Activated CD4-positive, CD25-positive, alpha-beta regulatory T cell treated with anti-CD3 and anti-CD28 coated beads, Interleukin-2, amount 50 U/mL, for 24 hours (primary cell): ENCODE measurements at places on chromosomes 2 and 18.

DNA sequence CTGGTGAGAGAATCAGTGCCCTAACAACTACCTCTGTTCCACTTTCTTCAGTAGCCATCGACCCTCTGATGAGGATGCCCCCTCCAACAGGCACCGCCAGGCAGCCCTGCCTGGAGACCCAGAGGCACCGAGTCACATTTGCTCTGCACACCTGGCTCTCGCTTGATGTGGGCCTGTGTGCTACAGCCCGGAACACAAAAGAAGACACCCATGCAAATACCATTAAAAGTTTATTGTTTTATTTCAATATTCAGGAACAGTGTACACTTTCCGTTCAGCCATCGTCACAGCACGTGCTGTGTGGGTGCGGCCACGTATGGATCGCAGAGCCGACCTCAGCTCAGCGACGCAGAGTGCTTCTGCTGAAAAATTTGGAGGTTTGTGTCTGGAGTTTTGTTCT is 154.0 kb downstream of the MBP start:
- ATAC-seq: no peak

GRCh38 chr2:73112026-73112912 is 479 bp downstream of the RAB11FIP5 start:
- peak; percentile 8 for ATAC-seq

- no peak for ATAC-seq
Measured at GRCh38 chr2:187612857-187613256, 58.6 kb upstream of the TFPI start.

DNA sequence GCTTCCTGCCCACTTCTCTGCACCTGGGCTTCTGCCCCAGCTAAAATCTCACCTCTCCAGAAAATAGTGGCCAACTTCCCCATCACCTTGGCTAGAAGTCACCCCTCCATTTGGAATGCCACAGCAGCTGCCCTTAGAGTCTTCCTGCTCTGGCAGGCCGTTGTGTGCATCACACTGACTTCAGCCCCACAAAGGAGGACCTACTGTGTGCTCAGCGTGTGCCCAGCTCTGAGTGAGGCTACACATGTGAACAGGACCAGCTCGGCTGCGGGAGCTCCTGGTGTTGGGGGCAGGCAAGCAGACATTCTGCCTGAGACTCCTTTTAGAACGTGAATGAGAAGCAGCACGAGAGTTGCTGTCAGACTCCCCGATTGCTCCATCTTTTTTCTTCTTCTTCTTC is 78.7 kb downstream of the AGAP1 start:
- no peak for ATAC-seq

- no peak for ATAC-seq
Measured at GRCh38 chr2:228556717-228557116, 375.2 kb upstream of the SPHKAP start.

- ATAC-seq: no peak
Measured at GRCh38 chr2:192145496-192145895, 49.2 kb downstream of the TMEFF2 start.

DNA sequence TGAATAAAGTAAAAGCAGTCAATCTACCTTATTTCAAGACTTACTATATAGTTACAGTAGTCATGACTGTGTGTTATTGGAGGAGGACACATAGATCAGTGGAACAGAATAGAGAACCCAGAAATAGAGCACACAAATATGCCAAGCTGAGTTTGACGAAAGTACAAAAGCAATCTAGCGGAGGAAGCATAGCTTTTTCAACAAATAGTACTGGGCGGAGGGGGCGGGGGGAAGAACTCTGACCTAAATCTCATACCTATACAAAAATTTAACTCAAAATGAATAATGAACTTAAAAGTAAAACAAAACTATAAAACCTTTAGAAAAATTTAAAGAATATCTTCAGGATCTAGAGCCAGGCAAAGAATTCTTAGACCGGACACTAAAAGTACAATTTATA is 139.1 kb downstream of the AGPS start:
- ATAC-seq: no peak

GRCh38 chr18:32771871-32772580 is 797 bp downstream of the KLHL14 start:
- ATAC-seq: no peak

DNA sequence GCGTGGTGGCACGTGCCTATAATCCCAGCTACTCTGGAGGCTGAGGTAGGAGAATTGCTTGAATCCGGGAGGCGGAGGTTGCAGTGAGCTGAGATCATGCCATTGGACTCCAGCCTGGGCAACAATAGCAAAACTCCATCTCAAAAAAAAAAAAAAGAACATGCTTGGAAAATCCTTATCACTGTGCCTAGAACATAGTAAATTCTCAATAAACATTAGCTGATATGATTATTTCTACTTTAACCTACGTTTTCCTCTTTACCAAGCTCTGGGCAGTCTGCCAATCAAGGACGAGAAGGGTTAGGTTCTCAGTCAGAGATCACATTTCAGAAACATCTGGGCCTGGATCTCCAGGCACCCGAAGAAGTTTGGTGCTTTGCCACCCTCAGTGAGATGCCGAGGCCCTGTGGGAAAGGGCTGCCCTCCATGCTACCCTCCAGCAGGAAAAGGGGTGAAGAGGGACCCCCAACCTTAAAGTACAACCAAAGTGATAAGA is 107.7 kb downstream of the BCL11A start:
- ATAC-seq: no peak

GRCh38 chr18:63705401-63705800 is 2.6 kb downstream of the SERPINB11 start:
- no peak for ATAC-seq

GRCh38 chr18:8849696-8850095 is 144.3 kb downstream of the MTCL1 start:
- ATAC-seq: no peak

DNA sequence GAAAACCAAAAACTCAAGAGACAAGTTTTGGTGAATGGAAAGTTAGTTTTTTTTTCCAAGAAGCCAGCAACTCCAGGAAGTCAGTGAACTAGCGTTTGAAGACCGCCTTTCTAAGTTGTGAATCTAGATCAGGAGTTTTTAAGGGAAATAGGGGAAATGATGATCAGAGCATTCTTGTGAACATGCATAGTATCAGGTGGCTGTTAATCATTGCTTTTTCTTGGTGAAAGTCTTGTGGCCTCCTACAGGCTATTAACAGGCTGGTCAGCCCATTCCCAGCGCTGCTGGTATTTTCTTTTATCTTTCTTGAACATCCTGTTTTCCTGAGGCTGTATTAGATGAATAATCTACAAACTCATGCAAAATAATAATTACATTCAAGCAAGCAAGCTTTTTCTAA is 155.8 kb downstream of the PTPRM start:
- ATAC-seq: no peak

DNA sequence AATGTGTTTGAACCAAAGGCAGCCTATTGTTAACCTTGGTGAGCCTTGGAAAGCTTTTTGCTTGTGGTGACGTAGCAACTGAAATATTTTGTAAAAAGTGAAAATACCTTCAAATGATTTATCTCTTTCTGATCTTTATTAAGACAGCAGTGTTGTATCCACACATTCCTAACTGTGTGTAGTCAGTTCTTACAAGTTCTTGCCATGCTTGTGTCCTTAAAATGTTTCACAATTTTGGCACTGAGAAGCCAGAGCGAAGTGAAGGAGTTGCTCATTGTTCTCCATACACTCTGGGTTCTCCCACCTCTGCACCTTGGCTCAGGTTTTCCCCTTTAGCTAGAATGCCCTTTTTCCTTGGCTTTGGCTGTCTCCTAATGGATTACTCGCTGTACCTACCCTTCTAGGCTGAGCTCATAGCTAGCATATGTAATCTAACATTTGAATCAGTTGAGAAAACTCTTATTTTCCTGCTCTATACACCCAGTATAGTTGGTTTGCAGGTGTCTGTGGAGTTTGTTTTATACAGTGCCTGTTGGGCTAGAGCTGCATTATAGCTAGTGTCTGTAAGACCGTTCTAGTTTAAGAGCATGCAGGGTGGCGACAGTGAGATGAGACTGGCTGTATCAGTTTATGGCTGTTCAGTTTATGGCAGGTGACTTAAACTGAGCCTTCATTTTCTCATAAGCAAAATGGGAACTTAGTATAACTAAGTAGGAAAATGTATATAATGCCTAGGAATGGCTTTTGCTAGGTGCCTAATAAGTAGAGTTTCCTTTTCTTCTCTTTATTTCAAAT is 45.5 kb downstream of the FMNL2 start:
- ATAC-seq: no peak

DNA sequence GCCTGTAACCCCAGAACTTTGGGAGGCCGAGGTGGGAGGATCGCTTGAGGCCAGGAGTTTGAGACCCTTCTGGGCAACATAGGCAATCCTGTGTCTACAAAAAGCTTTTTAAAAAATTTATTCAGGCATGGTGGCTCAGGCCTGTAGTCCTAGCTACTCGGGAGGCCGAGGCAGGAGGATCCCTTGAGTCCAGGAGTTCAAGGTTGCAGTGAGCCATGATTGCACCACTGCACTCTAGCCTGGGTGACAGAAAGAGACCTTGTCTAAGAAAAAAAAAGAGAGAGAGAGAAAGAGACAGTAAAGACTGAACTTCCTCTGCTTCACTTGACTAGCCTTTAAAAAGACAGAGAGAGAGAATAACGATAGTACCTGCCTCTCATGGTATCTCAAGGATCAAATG is 62.4 kb downstream of the INPP5D start:
- ATAC-seq: no peak

GRCh38 chr18:9682572-9682971 is 25.5 kb upstream of the RAB31 start:
- no peak for ATAC-seq

DNA sequence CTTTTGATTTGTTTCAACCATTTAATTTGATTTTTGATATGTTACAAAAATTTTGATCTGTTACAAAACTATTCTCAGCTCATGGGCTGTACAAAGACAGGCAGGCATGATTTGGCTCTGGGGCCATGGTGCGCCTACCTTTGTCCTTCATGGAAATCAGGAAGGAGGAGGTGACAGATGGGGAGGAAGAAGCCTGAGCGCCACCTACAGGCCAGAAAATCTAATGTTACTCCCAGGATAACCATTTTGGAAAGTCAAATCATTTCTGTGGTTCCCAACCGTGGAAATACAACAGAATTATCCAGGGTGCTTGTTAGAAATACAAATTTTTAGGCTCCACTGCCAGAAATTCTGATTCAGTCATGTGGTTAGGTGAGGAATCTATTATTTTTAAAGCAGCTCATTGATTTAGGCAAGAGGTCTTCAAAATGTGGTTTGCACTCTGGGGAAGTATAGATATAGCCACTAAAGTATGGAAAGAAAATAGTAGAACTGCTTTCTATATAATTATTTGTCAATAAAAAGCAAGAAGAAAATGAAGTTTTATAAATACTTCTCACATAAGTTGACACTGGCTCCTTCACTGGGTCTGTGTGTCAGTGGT is 93.9 kb downstream of the EVA1A start:
- ATAC-seq: no peak

GRCh38 chr2:215504547-215504946 is 68.7 kb upstream of the FN1 start:
- no peak for ATAC-seq

DNA sequence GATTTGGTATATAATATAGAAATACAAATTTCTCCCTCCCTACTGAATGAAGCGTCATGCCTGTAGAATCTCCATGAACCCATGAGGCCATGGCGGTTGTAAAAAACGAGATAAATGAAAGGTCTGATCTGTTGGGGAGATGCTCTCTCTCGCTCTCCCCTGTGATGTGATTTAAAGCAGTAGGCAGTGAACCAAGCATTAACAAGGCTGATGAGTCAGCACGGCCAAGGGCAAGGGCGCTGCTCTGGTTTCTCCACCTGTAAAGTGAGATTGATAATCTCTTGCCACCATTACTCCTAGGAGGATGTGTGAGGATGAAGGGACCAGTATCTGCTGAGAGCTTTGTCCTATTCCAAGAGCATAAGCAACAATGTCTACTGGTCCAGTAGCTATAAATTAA is 553.3 kb downstream of the CMPK2 start:
- no peak for ATAC-seq

DNA sequence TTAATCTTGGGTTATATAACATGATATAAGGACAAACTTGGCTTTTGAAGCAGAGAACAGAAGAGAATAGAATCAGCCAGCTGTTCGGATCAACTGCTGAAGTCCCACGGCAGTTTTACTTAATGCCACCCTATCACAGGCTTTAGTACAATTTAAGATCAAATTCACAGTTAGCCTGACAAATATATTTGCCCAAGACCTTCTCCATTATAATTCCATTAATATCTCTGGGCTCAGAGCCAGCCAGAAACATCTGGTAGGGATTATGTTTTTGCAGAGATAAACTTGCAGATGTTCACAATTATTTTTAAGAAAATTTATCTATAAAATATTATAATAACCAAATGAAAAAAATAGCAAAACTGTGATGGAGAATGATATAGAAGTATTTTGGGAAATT is 381.4 kb downstream of the RAD51AP2 start:
- ATAC-seq: no peak

GRCh38 chr2:187644981-187645380 is 90.7 kb upstream of the TFPI start:
- ATAC-seq: no peak

DNA sequence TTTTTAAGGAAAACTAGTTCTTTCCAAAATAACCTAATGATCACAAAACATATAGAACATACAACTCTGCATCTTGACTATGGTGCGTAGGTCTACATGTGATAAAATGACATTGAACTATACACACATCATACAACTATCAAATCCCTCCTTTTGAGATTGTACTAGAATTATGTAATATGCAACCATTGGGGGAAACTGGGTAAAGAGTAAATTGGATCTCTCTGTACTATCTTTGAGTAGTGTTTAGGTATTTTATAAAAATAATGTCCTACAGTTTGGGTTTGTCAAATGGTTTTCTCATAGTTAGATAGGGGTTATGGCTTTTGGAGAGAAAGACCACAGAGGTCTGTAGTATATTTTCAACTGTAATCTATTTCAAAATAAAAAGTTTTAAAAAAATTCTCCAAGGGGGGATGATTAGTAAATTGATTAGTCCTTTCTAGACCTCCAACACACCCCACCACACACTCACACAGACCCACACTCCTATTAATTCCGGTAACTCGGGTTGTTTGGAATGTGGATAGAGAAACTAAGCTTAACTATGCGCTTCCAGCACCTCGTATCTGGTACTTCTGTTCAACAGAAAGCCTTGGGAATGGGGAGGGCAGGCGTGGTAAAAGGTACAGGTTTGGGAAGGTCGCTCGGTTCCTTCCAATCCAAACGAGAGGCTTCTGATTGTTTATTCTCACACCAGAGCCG is 695 bp upstream of the BIRC6 start:
- ATAC-seq: no peak

DNA sequence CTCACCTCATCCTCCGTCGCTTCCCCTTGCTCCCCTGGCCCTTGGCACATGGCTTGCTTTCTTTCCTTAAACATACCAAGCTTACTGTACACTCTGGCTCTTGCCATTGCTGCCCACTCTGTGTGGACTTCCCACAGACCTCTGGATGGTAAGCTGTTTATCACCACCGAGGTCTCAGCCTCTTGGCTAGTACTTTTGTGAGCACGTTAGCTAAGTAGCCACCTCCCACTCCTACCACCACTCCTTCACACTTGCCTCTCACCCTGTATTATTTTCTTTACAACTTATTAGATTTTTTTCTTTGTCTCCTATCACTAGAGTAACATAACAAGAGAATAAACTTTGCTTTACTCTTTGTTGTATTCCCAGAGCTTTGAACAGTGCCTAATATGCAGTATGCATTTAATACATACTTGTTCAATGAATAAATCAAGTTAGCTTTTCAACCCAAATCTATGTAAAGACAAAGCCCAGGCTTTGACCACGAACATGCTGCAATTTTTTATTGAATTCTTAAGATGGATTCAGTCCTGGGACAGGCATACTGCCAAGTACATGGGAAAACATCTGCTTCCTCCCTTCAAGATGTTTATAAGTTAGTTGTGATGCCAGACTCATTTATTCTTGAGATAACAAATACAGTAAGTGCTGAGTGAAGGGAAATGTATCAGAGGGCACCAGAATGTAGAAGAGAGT is 25.0 kb upstream of the MSGN1 start:
- ATAC-seq: no peak

GRCh38 chr2:61173116-61173515 is 11.1 kb downstream of the C2orf74 start:
- ATAC-seq: no peak
